Stimulated activated CD4-positive, alpha-beta T cell treated with anti-CD3 and anti-CD28 coated beads, Interleukin-1b, Interleukin-23, amount 100 ng/mL, for 4 hours (primary cell): ENCODE measurements at places on chromosomes 16 and 17.
A peak's percentile ranks its signal among the peaks of the same experiment; 100 is the strongest.

DNA sequence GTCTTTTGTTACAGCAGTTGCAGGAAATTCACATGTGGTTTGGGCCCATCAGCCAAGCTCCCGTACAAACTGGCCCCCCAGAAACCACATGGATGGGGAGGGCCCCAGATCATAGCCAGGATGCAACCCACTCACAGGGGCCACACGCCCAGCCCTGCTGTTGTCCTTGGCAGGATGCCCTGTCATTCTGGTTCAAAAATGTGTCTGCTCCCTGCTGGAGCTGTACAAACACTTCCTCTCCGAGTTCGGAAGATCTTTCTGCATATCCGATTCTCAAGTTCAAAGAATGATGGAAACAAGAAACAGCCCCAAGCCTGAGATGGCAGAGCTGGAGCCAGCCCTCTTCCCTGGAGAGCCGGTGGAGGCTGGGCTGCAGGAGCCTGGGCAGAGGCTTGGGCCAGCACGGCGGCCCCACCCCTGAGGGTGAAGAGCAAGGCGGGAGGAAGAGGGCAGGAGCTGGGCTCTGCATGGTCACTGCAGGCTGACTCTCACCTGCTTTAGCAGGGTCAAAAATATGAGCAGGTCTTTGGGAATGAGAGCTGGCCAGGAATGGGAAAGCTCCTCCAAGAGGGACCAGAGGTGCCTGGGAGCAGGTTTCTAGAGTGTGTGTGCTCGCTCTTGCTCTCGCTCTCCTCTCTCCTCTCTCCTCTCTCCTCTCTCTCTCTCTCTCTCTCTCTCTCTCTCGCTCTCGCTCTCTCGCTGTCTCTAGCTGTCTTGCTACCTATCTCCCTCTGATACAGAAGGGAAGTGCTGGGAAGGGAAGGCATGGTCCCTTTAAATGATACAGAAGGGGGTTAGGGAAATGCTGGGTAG, 34.7 kb upstream of the ENPP7 start:
- DNase-seq = no peak

DNA sequence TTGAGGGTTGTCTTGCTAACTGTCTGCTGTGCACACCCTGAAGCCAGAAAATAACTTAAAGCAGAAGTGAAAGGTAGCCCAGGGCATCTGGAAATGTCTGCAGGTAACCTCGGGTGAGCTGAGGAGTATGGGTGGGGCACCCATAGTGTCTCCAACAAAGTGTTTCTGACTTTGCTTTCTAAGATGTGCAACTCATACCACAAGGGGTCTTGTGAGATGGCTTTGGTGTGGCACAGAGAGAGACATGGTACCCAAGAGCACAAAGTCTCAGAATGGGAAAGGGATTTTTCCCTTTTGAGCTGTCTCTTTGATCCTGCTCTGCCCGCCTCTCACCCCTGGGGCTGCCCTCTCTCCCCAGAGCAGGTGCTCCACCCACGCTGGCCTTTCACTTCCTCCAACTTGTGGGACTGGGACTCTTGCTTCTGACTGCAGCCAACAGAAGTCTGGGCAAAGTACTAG, 6.9 kb downstream of the CHD9 start:
- no peak for DNase-seq

GRCh38 chr16:24077966-24078365, 178.2 kb upstream of the CACNG3 start:
- DNase-seq = no peak

- DNase-seq = no peak
Observed at GRCh38 chr17:43334738-43335402, 63.9 kb upstream of the ARL4D start.

DNA sequence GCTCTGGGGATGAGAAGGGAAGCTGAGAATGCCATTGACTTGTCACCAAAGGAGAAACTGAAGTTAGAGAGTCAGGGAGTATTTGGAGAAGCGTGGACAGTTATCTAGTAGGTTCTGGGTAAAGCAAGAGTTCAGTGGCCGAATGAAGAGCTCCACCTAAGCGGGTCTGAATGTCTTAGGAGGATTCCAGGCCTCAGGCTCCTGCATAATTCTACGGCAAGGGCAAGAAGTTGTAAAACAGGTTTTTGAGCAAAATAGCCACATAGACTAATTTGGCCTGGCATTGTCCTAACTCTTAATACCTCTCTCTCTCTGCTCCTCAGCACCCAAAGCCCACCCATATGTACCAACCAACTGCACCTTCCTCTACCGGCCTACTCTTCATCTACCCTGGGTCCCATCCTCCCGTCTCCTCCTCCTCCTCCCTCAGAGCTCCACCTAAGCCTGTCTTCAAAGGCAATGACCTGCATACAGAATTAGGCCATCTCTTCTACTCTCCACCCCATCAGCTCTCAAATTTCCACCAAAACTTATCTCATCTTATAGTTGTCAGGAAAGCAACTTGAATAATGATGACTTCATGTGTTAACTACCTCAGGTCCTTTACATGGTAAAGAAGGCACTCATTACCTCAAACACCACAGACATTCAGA, 42.0 kb upstream of the KCNJ2 start:
- DNase-seq = no peak

GRCh38 chr17:47611372-47612350, 38.1 kb upstream of the KPNB1 start:
- no peak for DNase-seq

DNA sequence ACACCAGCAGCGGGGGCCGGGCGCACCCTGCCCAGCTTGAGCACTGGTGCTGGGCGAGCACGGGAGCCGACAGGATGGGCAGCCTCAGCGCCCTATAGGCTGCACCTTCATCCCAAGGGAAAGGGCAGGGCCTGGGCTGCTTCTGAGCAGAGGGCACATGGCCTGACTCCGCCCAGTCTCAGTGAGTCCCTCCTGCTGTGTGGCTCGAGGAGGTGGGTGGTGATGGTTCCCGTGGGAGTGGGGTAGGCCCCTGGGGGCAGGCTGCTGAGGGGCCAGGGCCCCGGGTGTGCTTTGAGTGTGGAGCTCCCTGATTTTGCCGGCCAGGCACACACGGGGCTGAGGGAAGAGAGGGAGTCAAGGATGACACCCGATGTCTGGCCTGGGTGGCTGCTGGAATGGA, 37.9 kb downstream of the TSC2 start:
- no peak for DNase-seq

DNA sequence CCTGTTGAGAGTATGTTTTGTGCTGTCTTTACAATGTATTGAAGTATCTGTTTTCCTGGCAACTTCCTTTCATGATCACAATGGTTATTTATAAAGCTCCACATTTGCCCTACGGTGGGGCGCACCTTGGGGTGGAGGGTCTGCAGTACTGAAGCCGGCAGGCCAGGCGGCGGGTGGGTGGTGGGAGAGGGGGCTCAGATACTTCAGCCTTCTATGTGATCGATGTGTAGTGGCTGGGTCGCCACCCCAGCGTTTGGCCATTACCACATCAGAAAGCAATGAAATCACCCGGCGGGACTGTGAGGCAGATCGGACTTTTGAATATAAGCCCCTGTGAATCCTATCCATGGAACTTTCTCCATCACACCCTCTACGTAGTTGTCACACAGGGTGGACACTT, 196.6 kb downstream of the FOXL1 start:
- DNase-seq = no peak

DNA sequence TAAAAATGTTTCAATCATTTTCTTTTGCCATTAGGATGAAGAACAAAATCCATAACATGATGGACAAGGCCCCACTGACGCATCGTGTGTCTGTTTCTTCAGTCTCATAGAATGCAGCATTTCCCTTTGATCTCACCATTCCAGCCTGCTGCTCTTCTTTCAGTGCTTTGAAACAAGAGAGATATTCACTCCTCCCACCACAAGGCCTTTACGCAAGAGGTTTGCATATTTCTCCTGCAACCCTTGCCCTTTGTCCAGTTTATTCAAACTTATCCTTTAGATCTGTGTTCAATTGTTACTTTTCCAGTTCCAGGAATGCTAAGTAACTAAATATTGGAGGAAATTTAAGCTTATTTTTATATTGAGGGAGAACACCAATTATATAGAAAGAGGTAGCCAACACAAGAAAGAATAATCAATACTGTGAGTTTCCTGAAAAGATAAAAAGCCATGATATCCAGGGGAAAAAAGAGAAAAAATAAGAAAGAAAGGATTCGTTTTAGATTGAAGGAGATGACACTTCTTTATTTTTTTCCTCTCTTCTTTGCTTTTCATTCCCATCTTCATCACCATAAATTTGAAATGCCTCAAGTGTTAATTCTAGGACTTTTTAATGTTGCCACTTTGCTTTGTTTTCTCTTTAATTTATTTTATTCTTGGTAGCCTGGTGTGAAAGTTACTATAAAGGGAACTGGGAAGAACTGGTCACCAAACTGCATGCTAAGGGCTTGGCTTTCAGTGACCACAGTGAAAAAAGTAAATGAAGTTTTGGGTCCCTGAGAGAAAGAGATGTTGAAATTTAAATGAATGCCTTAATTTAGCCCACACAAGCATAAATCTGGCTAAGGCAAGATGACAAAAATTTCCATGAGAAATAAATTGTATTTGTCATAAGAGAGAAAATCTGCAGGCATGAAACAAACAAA, 102.1 kb downstream of the KIF2B start:
- no peak for DNase-seq

DNA sequence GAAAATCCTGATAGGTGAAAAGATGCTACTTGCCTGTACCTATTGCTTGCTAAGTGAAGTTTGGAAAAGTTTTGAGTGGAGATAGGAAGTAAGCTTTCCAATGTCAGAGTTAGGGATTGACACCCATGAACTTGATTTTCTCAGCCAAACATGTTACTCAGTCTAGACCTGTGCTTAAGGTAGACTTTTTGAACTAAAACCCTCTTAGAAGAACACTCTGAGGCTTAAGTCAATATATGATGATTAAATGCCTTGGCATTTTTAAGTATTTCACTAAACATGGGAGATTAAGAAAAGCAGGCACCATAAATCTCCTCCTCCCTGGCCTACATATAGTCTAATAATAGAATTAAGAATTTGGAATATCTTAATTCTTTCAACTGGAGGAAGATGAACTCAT, 785.6 kb upstream of the SOX9 start:
- DNase-seq = no peak

- DNase-seq = no peak
Observed at GRCh38 chr17:73474370-73474988, 162.7 kb upstream of the CDC42EP4 start.

- no peak for DNase-seq
Observed at GRCh38 chr16:30700971-30701370, 2.0 kb downstream of the SRCAP start.

DNA sequence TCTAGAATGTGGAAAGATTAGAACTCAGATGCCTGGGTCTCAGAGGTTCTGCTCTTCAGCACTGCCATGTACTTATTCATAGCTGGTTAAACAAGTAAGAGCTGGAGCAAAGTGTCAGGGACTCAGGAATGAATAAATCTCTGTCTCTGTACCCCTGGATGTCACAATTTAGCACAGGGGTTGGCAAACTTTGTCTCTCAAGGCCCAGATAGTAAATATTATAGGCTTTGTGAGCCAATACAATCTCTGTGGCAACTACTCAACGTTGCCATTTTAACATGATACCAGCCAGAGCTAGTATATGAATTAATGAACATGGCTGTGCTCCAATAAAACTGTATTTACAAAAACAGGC, 220.3 kb upstream of the MON1B start:
- DNase-seq = no peak

DNA sequence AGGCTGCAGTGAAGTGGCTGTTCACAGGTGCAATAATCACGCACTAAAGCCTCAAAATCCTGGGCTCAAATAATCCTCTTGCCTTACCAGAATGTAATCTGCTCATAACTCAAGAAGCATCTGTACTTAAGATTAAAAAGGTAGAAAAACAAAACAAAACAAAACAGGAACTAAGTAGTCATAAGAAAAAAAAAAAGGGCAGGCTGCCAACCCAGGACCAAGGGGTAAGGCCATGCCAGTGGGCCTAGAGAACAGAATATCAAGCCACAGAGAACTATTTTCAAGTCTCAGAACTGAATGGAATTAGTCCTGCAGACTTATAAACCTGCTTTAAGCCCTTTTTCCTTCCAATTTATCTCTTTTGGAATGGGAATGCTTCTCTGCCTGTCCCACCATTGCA, 64.8 kb upstream of the TBC1D3K start:
- no peak for DNase-seq

- peak; percentile 8 for DNase-seq
Observed at GRCh38 chr16:85995541-85996423, 96.8 kb downstream of the IRF8 start.

DNA sequence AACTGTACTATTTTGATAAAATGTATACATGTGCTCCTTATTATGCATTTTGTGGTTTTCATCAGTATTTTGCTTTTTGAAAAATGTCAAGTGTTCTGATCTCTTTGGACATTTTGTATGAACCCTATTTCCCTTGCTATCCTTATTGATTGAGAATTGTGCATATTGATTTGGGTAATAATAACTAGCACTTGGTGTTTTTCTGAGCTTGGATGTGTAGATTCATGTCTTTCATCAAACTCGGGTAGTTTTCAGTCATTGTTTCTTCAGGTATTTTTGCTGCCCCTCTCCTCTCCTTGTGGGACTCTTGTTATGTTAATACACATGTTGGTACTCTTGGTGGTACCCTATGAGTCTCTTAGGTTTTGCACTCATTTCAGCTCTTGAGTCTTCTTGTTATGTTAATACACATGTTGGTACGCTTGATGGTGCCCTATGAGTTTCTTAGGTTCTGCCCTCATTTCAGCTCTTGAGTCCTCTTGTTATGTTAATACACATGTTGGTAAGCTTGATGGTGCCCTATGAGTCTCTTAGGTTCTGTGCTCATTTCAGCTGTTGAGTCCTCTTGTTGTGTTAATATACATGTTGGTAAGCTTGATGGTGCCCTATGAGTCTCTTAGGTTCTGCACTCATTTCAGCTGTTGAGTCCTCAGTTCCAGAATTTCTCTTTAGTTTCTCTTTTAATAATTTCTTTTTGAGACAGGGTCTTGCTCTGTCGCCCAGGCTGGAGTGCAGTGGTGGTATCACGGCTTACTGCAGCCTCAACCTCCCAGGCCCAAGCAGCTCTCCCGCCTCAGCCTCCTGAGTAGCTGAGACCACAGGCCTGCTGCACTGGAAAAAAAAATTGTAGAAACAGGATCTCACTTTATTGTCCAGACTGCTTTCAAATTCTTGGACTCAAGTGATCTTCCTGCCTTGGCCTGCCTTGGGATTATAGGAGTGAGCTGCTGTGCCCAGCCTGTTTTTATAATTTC, 19.3 kb downstream of the ZNF750 start:
- DNase-seq = no peak

- no peak for DNase-seq
Observed at GRCh38 chr16:83458612-83459011, 349.2 kb upstream of the HSBP1 start.

GRCh38 chr16:89013692-89014402, 36.8 kb upstream of the CBFA2T3 start:
- DNase-seq = no peak

DNA sequence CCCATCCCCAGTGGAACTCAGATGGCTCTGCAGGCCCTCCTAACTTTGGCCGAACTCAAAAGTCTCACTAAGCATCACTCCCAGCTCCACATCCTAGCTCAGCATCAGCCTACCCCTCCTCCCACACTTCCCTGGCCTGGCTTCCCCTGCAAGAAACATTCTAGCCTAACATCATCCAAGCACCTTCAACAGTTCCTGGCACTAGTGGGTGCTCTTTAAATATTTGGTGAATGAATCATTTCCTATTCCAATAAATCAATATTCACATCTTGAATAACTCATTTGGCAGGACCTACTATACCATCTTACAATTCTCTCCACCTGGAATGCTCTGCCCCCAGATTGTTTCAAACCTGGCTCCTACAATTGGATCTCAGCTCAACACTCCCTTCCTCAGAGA, 11.0 kb upstream of the BBS2 start:
- no peak for DNase-seq
